ENCODE measurements at places on chromosomes 5 and 9. TPM values are rescaled to one million over a fixed set of nuclear protein-coding genes. Genes with fewer than 3 reads are reported as not detected.

Gene HSPA9
- total RNA-seq: 206 TPM

DNA sequence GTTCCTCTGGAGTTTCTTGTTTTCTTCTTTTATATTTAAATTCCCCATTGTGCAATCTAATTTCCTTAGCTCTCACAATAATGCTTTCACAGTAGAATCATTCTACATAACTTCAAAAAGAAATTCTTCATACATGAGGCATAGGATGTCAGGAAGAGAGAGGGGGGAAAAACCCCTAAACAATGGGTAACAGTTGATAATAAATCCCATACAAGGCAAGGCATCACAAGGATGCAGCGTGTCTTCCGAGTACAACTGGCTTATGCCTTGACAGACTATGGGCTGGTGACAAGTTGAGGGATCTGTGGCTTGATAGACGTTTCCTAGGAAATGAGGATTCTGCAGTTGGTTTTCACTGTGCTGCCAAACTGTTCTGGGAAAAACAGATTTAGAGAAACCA is 247.4 kb downstream of the ARL15 start:
- no peak for DNase-seq

DNA sequence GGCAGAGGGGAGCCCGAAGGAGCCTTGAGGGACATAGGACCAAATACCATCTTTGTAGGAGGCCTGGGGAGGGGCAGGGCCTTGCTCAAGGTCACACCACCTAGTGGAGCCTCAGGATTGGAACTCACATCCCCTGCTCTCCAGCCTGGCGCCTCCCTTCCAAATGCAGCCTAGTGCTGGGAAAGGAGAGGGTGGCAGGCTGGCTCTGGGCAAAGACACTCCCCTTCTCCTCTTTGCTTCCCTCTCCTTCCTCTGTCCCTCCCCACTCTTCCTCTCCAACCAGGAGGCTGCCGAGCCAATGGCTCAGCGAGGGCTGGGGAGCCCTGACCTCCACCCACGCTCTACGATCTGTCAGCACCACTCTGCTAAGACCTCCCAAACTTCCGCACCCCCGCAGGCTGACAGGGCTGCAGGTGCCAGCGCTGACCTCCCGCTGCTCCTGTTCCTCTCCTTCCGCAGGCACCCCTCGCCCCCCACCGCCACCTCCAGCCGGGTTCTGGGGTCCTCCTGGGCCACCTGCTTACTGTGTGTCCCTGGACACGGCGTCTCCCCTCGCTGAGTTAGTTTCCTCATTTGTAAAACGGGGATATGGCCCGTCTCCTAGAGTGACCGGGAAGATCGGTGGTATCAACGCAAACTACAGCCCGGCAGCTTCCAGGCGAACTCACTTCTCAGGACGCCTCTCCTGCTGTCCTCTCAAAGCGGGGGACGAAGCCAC is 52.9 kb downstream of the C9orf50 start:
- DNase-seq: no peak

Gene RALGPS1
- total RNA-seq: 22.4 TPM

Gene ARRDC1
- 161 TPM for total RNA-seq

GRCh38 chr9:14400658-14400995 is 86.7 kb upstream of the NFIB start:
- no peak for DNase-seq

- no peak for DNase-seq
Measured at GRCh38 chr5:123951582-123951977, 439.6 kb downstream of the CSNK1G3 start.

Gene MCC
- total RNA-seq: 73.5 TPM
